Stimulated activated CD8-positive, alpha-beta memory T cell treated with anti-CD3 and anti-CD28 coated beads, Interleukin-4, amount 100 ng/mL, for 48 hours (primary cell): ENCODE measurements at places on chromosomes 2 and 18.

DNA sequence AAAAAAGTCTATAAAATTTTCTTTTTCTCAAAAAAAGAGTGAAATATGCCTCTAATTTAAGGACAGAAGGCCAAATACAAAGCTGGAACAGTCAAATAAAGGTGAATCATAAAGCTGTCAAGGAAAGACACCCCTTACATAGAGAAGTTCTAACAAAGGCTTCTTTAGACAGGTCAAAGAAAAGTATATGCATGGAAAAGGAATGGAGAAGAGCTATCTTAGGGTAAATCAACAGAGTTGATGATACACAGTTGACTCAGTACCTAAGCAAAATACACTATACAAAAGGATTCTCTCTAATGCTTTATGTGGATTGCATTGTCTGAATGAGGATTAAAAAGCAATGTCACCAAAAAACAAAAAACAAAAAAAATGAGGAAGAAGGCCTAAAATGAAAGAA lies 214.8 kb downstream of the TXNL1 start:
- no peak for DNase-seq

DNA sequence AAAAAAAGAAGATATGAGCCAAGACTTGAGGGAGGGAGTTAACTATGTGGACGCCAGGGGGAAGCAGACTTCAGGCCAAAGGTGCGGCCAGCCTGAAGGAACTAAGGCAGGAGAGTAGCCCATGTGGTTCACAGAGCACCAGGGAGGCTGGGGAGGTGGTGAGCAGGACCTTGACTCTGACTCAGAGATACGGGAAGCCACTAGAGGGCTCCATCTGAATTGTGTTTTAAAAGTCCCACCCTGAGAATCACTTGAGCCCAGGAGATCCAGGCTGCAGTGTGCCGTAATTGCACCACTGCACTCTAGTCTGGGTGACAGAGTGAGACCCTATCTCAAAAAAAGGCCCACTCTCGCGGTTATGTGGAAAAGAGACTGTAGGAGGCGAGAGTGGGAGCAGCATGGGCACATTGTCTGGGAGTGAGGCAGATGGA lies 12.3 kb downstream of the CEP192 start:
- DNase-seq, result peak; percentile 39

GRCh38 chr2:64289737-64290136 lies 145.5 kb upstream of the PELI1 start:
- DNase-seq, result no peak

DNA sequence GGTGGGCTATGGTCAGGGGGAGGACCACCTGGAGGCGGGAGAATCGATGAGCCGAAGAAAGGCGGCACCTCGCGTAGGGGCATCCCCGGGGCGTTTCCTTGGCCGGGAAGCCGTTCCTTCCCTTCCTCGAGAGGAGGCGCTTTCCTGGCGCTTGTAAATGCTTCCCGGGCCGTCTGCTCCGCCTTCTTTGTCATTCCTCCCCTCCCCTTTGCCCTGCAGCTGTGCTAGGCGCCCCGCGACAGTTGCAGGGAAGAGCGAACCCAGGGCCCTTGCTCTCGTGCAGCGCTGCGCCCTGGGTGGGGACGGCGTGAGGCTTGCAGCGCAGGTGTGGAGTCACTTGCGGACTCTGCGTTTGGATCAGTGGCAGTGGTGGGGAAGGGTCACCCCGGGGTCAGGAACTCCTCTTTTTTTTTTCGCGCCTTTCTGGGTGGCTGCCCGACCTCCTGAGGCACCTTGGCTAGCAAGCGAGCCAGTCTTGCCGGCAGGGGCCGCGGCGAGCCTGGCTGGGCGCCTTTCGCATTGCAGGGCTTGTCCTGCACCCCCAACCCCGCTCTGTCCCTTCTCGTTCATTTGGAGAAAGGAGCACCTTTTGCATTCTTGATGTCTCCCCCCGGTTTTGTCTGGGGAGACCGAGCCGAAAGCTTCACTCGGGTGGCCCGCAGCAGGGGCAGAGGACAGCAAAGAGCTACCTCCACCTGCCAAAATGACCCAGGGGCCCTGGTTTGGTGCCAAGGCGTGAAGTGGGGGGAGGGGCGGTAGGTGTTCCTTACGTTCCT lies 858 bp downstream of the KCNS3 start:
- DNase-seq, result peak; percentile 26

DNA sequence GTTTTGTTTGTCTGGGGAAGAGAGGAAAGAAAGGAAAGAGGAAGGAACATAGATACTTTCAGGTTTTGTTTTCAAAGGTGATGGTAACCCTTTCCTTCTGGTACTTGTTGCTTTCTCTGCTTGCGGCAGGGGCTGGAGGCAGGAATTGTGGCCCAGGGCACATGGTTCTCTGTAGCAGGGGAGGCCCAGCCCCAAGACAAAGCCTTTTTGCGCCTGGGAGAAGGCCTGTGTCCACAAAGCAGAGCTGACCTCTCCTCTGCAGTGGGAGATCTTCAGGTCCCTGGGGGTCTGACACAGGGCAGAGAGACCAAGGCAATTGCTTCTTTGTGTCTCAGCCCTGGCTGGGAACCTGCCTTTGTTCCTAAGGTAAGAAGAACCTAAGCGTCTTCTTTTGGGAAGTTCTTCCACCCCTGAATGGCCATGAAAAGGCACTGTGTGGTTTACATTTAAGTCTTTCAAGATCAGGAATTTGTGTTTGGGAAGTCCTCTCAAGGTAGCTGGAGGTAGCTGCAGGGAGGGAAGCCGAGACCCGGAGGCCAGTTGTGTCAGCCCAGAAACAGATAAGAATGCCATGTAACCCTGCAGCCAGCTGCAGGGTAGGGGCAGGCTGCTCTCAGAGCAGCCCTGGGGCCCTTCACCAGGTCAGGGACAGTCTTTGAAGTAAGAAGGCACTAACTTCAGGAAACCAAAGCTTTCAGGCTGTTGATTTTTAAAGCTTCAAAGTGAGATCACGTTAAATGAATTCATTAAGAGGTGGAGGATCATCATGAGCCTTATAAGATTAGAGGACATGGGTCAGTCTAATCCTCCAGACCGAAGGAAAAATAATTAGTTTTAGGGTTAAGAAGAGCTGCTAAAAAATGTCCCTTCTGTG lies 119.3 kb downstream of the STPG4 start:
- no peak for DNase-seq

DNA sequence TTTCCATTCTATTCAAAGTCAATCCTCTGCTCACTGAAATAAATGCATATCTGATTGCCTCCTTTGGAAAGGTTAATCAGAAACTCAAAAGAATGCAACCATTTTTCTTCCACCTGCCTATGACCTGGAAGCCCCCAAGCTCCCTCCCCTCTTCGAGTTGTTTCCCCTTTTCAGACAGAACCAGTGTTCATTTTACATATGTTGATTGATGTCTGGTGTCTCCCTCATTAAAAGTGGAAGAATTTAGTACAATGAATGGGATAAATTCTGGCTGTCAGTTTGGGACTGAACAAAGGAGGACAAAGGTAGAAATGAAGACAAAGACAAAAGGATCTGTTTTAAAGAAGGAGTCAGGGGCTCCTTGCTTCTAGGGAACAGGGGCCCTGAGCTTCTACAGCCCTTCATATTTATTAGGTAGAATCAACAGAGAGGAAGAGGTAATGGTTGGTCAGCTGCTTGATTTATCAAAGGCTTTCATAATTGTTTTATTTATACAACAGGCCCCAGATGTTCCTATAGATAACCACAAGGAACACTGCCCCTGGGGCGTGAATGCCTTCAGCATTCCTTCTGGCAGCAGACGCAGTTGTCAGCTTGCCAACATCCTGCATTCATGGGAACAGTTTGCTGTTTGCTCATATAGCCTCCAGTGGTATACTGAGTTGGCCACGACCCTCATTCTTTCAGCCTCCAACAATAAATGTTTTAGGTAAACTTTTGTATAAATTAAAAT lies 949.8 kb upstream of the LRATD1 start:
- DNase-seq, result no peak

- no peak for DNase-seq
Observed at GRCh38 chr2:222989431-222989830, 62.6 kb upstream of the KCNE4 start.

DNA sequence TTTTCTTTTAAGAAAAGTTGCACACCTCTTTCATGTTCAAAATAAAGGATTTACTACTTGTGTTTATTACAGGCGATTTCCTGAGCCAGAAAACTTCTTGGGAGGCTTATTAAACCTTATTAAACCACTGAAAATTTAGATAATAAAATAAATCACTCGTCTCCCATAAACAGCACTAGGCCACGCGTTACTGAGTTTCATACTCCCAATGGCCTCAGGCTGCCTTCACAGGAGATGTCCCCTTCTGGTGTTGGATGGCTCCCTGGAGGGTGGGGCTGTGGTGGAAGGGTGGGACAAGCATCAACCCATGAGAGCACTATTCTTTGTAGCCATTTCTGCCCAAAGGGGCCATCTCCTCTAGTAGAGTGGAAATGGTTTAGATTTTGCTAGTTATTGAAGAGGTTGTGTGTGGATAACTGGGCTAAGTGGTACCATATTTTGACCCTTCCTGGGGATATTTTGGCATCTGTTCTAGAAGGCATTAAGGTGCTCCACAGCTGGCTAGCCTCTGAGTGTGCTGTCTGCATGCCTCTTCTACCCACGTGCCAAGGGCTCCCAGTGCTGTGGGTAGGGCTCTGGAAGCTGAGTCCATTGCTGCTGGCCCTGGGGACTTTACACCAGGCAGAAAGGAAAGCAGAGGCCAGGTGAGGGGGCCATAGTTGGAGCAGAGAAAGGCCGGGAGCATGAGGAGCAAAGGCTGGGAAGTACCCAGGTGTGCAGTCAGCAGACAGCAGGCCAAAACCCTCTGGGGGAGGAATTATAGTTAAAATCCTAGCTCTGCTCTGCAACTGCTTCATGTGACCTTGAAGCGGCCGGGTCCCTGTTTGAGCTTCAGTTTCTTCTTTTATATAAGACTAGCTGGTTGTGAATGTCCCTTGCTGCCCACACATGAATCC lies 121.7 kb upstream of the SMAD2 start:
- DNase-seq, result no peak

GRCh38 chr2:217291259-217291658 lies 431.4 kb upstream of the TNP1 start:
- DNase-seq, result no peak

DNA sequence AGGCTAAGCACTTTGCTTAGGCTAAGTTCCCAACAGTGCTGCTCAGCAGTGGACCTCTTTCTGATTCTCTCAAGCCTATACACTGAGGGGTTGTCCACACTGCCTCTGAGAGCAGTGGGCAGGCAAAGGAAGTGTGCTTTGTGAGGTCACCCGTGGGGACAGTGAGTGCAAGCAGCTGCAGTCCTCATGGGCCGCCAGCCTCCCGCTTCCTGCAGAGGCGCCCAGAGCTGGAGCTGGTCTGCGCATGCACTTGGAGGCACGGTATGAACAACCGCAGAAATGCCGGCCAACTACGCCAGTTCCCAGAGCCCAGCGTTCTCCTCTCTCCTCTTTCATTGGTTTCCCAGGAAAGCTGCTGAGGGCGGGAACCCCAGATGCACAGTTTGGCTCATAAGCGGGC lies 149.5 kb upstream of the DLX2 start:
- no peak for DNase-seq

- DNase-seq, result peak; percentile 25
Observed at GRCh38 chr2:118014492-118014824, 588 bp upstream of the CCDC93 start.

- no peak for DNase-seq
Observed at GRCh38 chr18:3454365-3455089, 4.6 kb downstream of the TGIF1 start.

- no peak for DNase-seq
Observed at GRCh38 chr2:45242161-45242741, 233.0 kb upstream of the SIX2 start.

DNA sequence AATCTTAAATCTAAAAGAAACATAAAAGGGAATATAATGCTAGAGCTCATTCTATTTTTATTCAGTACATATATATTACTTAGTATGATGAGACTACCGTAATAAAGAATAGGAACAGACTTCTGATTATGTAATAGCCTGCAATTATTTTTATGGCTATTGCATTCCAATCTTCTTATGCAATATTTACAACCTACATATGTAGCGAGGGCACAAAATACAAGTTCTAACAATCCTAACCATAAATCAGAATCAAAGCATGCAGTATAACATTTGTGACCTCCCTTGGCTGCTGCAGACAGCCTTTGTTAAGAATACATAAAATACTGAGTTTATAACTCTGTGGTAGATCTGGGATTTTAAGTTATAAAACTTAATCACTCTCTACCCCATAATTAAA lies 177.6 kb downstream of the BABAM2 start:
- no peak for DNase-seq

- no peak for DNase-seq
Observed at GRCh38 chr18:48663096-48663930, 124.5 kb downstream of the CTIF start.

DNA sequence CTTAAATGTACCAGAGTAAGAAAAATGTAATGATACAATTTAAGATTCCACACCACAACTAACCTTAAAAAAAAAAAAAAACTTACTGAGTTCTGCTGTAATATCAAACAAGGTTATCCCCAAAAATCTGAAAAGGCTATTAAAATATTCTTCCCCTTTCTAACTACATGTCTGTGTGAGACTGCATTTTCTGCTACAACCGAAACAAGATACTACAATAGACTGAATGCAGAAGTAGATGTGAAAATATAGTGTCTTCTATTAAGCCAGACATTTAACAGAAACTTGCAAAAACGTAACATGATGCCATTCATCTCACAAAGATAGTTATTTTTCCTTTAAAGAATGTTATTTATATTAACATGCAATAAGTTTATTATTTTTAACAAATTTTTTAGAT lies 16.2 kb downstream of the SS18 start:
- DNase-seq, result no peak

GRCh38 chr18:7000484-7001096 lies 117.0 kb downstream of the LAMA1 start:
- no peak for DNase-seq

GRCh38 chr2:101692041-101692440 lies 5.5 kb upstream of the MAP4K4 start:
- no peak for DNase-seq

DNA sequence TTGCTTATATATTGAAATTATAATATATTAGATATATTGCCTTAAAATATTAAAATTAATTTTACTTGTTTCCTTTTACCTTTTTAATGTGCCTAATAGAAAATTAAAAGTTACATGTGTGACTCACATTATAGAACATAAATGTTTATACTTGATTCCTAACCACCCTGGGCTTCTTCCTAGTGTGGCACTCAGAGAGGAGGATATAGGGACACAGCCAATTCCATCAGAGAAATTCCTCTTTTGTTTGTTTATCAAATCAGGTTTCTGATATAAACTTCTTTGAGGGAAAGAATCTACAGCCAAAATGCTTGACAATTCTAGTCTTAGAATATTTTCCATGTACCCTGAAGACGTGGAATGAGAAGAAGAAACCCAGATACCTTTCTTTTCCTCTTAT lies 348.9 kb upstream of the NRP2 start:
- DNase-seq, result no peak

- no peak for DNase-seq
Observed at GRCh38 chr2:50547521-50547920, 484.4 kb downstream of the NRXN1 start.

GRCh38 chr2:145221516-145221915 lies 701.6 kb upstream of the ZEB2 start:
- DNase-seq, result no peak

GRCh38 chr2:241103176-241103595 lies 1.1 kb upstream of the MTERF4 start:
- no peak for DNase-seq

- no peak for DNase-seq
Observed at GRCh38 chr2:64972876-64973275, 16.3 kb upstream of the SLC1A4 start.
